ENCODE measurements at places on chromosomes 1 and 21.

DNA sequence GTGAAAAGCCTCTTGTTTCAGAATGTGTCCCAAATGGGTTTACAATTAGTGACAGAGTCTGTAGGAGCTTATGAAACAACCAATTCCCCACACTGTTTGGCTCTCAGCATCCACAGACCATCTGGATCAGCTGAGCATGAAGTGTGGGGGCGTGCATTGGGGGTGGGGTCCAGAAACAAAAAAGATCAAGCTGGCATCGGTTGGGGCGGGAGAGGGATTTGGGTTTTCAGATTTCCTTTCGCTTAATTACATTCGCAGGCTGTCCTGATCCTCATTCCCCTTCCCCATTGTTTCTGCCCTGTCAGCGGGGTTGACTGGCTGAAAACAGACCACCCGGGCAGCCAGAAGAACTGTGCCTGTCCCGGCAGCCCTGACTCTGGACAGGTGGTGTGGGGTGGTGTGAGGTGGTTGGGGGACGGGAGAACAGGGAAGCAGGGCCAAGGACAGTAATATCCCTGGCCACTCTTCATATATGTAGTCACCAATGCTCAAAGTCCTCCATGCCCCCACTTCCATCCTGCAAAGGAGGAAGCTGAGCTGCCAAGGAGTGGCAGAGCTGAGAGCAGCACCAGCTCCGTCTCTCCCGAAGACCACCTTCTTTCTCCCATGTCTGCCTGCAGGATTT, 92.0 kb downstream of the IER5 start:
- DNase-seq = peak; percentile 72

- DNase-seq = no peak
Observed at GRCh38 chr21:33802481-33802880, 113.1 kb downstream of the ATP5PO start.

- no peak for DNase-seq
Observed at GRCh38 chr1:11674488-11674887, 6.5 kb downstream of the MAD2L2 start.

DNA sequence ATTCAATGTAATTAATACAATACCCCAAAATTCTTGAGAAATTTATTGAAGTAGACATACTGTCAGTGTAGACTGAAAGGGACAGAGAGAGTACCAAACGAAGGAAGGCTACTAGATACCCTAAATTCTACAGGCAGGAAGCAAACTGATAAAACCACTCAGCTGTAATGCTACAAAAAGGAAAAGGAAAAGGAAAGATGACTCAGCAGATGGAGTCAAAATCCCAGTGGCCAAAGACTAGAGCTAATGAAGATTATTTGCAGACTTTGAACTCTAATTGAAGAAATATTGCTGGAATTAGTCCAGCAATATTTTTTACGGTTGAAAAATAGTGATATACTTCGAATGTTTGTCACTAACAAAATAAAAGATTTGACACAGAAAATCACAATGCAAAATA, 671.9 kb downstream of the BRINP3 start:
- no peak for DNase-seq

- DNase-seq = no peak
Observed at GRCh38 chr1:44973645-44974044, 12.8 kb downstream of the EIF2B3 start.

DNA sequence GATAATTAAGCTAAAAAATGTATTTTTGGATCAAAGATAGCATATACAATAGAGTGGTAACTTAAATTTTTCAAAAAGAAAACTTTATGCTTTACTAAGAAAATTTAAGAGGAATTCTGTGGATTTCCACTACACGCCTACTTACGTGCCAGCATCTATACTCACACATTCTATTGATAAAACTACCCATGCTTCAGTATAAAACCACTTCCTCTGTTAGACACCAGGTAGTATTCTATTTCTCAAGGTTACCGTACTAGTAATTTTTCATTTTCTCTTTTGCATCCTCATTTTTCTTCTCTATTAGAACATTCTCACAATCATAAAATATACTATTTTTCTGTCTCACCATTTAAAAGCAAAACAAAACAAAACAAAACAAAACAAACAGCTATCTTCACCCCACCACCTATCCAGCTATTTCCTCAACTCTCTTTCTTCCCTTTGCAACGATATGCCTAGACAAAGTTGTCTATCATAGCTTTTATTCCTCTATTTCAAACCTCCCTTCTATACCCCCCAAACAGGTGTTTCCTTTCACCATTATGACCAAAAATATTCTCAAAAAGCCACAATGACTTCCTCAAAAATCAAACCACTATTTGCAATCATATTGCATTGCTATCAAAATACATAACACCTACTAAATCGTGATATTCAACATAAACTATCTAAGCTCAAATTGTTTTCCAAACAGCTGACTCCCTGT, 1652.0 kb downstream of the MRPL39 start:
- no peak for DNase-seq

DNA sequence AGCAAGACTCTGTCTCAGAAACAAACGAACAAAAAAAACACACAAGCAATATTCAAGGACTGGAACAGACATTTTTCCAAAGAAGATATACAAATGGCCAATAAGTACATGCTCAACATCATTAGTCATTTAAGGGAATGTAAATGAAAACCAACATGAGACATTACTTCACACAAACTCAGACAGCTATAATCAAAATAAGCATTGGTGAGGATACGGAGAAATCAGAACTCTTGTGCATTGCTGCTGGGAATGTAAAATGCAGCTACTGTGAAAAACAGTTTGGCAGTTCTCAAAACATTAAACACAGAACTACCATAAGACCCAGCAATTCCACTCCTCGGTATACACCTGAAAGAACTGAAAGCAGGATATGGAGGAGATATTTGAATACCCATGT, 15.4 kb downstream of the NOL9 start:
- DNase-seq = no peak

- no peak for DNase-seq
Observed at GRCh38 chr1:78570539-78570938, 49.7 kb upstream of the IFI44L start.

DNA sequence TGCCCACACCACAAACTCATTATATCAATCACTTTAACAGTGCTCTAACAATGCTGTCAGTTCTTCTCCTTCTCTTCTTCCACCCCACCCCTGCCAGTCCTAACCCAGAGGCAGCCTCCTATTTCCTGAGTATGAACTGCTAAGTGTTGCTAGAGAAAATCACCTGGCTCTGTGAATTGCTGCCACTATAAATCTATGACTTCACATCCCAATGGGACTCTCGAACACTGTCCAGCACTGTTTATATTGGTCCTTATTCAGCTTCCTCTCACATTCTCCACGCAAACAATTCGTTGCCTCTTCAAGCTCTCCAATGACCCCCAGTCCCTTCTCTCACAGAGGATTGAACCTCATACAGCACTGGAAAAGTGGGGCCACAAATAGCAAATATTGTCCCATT, 27.0 kb upstream of the USH2A start:
- DNase-seq = no peak

DNA sequence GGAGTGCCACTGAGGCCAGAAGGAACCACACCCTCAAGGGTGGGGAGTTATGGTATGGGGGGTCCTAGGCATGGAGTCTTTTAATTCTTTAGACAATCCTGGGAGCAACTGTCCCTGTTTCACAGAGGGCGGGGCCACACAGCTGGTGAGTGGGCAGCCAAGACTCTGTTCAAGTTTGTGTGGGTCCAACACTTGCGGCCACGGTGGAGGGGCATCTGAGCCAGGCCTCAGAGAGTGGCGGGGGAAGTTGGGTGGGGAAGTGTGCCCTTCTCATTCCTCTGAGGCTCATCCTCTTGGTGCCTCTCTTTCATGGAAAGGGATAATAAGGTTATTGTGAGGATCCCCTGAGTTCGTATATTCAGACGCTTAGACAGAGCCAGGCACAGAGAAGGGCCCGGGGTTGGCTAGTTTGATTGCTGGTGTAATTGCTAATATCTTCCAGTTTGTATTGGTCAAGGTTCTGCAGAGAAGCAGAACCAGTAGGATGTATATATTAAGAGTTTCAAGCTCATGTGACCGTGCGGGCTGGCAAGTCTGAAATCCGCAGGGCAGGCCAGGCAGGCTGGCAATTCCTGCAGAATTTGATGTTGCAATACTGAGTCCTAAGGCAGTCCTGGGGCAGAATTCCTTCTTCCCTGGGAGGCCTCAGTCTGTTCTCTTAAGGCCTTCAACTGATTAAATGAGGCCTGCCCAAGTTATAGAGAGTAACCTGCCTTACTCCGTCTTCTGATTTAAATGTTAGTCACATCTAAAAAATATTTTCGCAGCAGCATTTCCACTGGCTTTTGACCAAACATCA, 15.9 kb downstream of the PCSK9 start:
- DNase-seq = no peak

GRCh38 chr1:23650344-23650990, 41.1 kb upstream of the RPL11 start:
- no peak for DNase-seq

- DNase-seq = no peak
Observed at GRCh38 chr1:67582625-67583461, 102.2 kb upstream of the GADD45A start.

GRCh38 chr1:26820784-26821269, 5.7 kb upstream of the ZDHHC18 start:
- DNase-seq = no peak

DNA sequence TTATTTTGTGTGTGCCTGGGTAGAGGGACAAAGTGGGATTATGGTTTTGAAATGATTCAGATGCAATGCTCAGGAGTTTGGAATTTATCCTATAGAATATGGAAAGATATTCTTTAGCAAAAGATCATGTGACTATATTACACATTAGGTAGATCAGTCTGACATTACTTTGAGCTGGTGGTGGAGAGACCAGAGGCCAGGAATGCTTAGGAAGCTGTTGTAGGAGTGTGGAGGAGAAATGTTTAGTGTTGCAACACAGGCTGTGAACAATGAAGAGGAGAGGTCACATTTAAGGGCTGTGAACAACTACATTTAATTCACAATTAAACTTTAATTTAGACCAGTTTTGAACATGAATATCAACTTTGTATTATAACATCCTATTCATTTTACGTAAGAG, 45.3 kb upstream of the PODN start:
- DNase-seq = no peak

GRCh38 chr21:43892984-43893535, 28.0 kb downstream of the AGPAT3 start:
- DNase-seq = no peak

DNA sequence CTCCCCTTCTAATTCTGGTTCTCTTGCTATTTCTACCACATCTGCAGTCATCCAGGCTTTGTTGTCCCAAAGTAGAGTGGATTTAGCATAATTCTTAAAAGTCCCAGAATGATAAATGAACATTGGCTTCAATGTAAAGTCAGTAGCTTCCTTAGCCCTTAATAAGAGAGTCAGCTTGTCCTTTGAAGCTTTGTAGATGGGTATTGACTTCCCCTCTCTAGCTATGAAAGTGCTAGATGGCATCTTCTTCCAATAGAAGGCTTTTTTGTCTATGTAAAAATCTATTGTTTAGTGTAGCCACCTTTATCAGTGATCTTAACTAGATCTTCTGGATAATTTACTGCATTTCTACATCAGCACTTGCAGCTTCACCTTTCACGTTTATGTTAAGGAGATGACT, 181.4 kb upstream of the B3GALT2 start:
- DNase-seq = no peak

DNA sequence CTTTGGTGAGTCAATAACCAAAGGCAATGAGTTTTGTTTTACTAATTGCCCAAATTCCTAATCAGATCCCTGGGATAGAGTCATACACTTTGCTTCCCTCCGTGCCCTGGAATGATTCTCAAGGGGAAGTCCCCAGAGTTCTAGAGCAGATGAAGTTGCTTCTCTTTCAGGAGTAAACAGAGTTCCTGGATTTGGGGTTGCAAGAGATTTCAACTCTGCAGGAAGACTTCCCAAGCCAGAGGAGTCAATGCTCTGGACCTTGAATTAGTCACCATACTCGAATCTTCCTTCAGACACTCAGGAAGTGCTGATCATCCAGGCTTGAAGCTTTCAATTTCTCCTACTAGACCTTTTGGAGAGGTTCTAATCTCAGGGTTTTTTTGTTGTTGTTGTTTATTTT, 39.6 kb downstream of the FCER1A start:
- DNase-seq = no peak

GRCh38 chr1:29521811-29522580, 285.7 kb downstream of the PTPRU start:
- peak; percentile 67 for DNase-seq

DNA sequence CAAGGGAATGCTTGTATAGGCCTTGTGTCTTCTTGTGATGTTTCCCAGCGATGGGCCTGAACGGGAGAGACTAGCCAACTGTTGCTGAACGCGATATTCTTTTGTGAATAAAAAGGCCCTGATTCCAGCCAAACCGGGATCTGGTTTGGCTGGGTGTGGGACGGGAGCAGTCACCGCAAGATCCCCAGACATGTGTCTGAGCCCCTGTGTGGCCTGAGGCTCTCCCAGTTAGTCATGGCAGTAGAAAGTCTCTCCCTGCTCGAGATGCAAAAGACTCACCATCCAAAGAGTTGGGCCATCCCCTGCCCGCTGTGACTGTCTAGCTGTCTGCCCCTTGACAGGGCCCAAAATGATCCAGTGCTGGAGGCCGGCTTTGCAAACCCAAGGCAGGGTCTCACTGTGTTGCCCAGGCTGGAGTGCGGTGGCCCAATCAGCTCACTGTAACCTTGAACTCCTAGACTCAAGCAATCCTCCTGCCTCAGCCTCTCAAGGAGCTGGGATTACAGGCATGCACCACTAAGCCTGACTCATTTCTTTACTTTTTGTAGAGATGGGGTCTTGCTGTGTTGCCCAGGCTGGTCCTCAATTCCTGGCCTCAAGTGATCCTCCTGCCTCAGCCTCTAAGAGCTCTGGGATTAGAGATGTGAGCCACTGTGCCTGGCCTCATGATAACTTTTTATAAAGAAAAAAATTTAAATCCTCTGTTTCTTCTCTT, 56.4 kb downstream of the KIF26B start:
- no peak for DNase-seq

- no peak for DNase-seq
Observed at GRCh38 chr1:115661157-115661556, 19.4 kb downstream of the VANGL1 start.

- no peak for DNase-seq
Observed at GRCh38 chr1:95171270-95172245, 54.4 kb downstream of the TLCD4 start.

GRCh38 chr1:20721117-20722061, 3.6 kb upstream of the KIF17 start:
- DNase-seq = peak; percentile 82

- DNase-seq = no peak
Observed at GRCh38 chr1:9798236-9799130, 25.3 kb downstream of the CLSTN1 start.

- no peak for DNase-seq
Observed at GRCh38 chr1:199307496-199308264, 668.8 kb downstream of the PTPRC start.

- no peak for DNase-seq
Observed at GRCh38 chr1:181662606-181663005, 179.3 kb downstream of the CACNA1E start.

GRCh38 chr21:43204638-43205037, 35.8 kb downstream of the CRYAA start:
- DNase-seq = no peak

- DNase-seq = no peak
Observed at GRCh38 chr21:45557616-45558043, 15.4 kb upstream of the SLC19A1 start.

DNA sequence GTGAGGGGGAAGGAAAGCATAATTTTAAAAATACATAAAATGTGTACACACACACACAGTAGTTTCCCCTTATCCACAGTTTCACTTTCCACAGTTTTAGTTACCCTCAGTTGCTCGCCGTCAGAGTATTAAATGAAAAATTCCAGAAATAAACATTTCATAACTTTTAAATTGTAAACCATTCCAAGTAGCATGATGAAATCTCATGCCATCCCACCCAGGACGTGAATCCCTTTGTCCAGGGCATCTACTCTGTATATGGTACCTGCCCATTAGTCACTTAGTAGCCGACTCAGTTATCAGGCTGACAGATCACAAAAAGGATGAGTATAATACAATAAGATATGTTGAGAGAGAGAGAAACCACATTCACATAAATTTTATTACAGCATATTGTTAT, 36.2 kb downstream of the EPS15 start:
- no peak for DNase-seq

All from vagina (tissue), 2 donors.